CD4-positive, CD25-positive, alpha-beta regulatory T cell (primary cell): ENCODE measurements at places on chromosomes 13 and 19.

- DNase-seq: no peak
Measured at GRCh38 chr19:7930765-7931164, 4.8 kb upstream of the CTXN1 start.

DNA sequence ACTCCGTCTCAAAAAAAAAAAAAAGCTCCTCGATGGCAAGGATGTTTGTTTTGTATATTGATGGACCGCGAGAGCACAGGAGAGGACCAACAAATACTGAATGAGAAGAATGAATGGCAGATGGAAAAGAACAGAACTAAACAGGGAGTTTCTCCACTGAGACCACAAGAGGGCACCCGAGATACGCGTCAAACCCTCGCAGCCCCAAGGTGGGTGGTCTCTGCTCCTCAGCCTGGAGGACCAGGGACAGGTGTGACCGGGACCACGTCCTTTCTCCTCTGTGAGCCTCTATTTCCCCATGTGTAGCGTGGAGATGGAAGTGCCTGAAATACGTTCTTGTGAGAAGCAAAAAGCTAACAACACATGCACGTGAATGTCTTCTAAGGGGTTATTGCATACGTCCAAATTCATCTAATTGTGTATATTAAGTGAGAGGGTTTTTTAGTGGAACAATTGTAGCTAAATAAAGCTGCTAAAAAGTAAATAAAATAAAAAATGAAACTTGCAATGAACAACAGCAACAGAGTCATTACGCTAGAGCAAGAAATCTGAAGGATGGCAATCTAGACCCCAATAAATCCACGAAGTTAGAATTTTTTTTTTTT, 8.3 kb upstream of the CDC42EP5 start:
- DNase-seq: peak; percentile 62

DNA sequence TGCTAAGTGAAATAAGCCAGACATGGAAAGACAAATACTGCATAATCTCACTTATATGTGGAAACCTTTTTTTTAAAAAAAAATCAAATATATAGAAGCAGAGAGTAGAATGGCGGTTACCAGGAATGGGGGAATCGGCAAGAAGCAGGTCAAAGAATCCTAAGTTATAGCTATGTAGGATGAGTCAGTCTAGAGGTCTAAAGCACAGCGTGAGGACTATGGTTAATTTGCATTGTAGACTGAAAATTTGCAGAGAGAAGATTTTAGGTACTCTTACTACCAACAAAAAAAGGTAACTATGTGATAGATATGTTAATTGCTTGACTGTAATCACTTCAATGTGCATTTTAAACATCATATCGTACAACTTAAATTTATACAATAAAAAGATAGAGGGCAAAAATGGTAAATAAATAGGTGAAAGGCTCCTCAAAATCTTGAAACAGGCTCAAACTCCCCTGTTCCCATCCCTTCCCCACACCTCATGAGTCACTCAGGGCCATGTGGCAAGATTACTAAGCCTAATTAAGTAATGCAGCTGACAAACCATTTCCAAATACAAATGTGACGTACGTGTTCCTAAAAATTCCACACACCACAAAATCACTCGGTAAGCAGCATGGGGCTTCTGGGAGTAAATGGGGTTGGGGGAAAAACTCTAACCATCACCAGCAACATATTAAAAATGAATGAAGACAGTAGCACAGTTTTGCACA, 159.0 kb downstream of the USP12 start:
- DNase-seq: no peak

DNA sequence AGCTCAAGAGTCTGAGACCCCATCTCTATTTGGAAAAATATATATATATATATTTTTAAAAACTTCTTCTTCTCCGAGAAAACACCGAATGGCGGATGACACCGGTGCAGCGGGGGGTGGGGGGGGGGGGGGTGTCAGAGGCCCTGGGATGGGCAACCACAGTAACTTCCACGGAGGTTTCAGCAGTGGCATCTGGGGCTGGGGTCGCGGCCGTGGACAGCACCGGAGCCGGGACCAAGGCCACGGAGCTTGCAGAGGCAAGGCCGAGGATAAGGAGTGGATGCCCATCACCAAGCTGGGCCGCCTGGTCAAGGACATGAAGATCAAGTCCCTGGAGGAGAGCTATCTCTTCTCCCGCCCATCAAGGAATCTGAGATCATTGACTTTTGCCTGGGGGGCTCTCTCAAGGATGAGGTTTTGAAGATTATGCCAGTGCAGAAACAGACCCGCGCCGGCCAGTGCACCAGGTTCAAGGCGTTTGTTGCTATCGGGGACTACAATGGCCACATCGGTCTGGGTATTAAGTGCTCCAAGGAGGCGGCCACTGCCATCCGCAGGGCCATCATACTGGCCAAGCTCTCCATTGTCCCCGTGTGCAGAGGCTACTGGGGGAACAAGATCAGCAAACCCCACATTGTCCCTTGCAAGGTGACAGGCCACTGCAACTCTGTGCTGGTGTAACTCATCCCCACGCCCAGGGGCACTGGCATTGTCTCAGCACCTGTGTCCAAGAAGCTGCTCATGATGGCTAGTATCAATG, 59.0 kb downstream of the EPS15L1 start:
- no peak for DNase-seq

- DNase-seq: no peak
Measured at GRCh38 chr19:36460046-36460445, 29.3 kb downstream of the ZNF566 start.

DNA sequence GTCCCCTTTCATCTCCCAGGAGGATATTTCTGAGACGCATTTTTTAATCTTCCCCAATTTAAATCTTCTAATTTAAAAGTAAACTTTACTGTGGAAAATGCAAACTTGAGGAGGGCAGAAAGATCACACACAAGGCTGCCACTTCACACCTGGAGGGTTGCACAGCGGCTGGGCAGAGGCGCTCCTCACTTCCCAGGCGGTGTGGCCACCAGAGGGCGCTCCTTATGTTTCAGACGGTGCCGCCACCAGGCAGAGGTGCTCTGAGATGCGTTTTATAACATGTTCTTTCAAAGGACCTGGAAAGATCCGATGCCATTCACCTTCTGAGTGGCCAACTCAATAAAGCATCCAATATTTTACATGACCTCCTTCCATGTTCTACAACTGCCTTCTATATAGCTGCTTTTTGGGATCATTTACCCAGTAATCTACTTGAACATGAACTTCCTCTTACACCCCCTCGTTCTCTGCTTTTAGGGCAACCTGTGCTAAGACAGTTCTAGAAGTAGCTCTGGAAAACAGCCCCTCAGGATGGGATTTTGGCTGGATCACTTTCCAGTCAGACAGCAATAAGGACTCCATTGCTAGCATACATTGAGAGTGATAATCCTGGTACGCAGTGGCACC, 14.8 kb upstream of the MTUS2 start:
- DNase-seq: no peak

DNA sequence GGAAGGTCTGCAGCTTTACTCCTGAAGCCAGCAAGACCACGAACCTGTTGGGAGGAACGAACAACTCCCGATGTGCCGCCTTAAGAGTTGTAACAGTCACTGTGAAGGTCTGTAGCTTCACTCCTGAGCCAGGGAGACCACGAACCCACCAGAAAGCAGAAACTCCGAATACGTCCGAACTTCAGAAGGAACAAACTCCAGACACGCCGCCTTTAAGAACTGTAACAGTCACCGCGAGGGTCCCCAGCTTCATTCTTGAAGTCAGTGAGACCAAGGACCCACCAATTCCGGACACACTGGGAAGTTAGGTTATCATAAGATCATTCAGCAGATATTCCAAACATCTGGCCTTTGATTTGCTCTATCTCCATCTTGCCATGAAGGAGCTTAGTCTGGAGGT, 1623.0 kb downstream of the SLITRK1 start:
- no peak for DNase-seq

DNA sequence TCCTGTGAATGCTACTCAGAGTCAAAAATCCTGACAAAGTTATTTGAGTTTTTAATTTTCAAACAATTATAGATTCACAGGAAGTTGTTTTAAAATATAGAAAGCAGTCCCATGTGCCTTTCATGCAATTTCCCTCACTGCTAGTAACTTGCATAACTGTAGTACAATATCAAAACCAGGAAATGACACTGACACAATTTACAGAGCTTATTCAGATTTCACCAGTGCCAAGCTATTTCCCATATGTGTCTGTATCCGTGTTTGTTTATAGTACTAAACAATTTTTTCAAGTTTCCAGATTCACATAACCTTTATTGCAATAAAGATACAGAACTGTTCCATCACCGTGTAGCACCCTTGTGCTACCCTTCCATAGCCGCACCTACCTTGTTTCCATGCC, 934.6 kb downstream of the PCDH17 start:
- DNase-seq: no peak

DNA sequence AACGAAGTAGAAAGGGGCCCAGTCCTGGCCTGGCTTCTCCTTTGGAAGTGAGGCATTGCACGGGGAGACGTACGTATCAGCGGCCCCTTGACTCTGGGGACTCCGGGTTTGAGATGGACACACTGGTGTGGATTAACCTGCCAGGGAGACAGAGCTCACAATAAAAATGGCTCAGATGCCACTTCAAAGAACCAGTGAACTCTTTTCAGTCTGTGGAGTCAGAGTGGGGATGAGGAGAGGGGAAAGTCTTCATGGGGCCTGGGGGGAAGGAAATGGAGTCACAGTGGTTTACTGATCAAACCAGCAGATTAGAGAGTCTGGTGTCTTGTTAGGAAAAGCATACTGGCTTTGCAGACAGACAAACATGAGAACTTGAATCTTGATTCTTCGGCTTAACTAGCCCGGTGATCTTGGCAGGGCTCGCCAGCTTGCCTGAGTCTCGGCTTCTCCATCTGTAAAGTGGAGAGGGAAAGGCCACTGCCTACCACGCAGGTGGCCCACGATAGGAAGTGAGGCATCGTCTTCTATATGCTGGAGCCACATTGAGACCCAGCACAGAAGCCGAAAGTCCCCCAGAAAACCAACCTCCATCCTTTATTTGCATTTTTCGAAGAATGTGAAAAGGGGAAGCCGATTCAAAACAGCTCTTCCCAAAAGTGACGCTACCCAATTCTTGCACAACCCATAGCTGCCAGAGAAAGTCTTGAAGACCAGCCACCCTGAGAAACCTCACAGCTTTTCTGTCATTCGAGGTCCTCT, at the start of gene FFAR1:
Gene FFAR1 (plus strand): TSS at position 732 of the 759 bp plus-strand sequence. CDS start 3,650 bp downstream, outside the sequence.
- DNase-seq: no peak

DNA sequence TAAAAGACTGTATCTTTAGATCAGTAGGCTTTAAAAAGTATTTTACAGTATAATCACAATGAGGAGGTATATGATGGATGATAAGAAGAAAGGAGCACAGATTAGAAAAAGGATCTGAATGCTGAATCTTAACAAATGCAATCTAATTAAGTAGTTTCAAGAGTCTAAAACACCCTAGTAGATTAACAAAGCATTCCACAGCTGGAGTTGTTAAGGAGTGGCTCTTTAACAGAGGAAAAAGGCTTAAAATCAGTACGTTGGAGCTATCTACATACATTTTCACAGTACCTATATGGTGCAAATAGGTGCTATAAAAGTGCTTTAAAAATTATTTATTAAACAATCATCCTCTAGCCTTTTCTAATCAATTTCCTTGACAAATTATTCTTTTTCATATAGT, 34.5 kb downstream of the TSC22D1 start:
- DNase-seq: no peak

- DNase-seq: no peak
Measured at GRCh38 chr13:73467125-73467524, 408.3 kb downstream of the KLF5 start.

DNA sequence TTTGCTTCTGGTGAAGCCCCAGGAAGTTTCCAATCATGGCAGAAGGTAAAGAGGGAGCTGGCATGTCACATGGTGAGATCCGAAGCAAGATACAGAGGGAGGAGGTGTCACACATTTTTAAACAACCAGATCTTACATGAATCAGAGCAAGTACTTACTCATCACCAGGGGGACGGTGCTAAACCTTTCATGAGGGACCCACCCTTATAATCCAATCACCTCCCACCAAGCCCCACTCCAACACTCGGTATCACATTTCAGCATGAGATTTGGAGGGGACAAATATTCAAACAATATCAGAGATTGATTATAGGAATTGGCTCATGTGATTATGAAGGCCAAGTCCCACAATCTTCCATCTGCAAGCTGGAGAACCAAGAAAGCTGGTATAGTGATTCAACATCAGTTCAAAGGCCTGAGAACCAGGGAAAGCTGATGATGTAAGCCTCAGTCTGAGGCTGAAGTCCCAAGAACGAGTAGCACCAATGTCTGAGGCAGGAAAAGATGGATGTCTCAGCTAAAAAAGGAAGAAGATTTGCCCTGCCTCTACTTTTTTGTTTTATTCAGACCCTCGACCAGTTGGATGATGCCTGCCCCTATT, 58.6 kb upstream of the WDFY2 start:
- no peak for DNase-seq

DNA sequence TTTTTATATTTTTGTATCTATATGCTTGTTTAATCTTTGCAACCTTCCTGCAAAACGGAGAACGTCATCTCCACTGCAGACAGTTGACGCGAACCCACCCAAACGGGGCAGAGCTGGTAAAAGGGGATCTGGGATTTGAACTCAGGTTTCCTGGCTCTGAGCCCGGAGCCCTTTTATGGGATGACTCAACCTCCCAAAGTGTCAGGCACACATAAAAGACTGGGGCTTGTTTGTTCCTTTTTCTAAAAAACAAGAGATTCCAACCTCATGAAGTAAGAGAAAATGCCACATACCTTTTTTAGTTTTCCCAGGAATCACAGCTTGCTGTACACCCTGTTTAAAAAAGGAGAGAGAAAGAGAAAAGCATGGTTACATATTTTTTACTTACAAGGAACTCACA, 78.9 kb downstream of the GADD45B start:
- no peak for DNase-seq

DNA sequence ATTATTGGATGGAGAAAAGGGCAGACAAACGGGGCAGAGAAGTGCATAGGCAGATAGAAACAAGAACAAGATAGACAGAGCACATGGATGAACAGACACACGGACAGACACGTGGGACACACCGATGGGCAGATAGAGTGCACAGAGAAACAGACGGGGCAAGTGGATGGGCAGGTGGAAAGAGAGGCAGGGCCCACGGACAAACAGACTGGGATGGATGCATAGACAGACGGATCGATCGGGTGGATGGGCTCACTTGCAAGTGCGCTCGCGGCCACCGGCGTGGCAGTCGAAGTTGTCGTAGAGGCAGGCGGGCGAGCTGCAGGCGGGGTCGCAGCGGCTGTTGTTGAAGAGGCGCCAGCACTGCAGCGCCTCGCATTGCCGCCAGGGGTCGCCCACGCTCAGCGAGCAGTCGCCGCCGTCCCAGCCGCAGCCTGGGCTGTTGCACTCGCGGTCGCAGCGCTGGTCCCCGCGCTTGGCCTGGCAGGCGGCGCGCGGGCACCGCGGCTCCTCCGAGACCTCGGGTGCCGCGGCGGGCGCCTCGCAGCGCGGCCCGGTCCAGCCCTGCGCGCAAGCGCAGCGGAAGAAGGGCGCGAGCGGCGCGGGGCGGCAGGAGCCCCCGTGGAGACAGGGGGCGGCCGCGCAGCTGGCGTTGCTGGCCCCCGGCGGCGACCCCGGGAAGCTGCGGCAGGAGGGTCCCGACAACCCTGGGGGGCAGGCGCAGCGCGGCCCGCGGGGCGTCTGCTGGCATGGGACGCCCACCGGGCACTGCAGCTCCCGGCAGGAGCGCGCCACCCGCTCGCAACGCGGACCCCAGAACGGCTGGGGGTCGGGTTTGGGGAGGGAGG, 23.3 kb downstream of the NOTCH3 start:
- peak; percentile 80 for DNase-seq
